SW480 (cell line): ENCODE measurements at places on chromosomes 13 and 19.
A peak's percentile ranks its signal among the peaks of the same experiment; 100 is the strongest.

DNA sequence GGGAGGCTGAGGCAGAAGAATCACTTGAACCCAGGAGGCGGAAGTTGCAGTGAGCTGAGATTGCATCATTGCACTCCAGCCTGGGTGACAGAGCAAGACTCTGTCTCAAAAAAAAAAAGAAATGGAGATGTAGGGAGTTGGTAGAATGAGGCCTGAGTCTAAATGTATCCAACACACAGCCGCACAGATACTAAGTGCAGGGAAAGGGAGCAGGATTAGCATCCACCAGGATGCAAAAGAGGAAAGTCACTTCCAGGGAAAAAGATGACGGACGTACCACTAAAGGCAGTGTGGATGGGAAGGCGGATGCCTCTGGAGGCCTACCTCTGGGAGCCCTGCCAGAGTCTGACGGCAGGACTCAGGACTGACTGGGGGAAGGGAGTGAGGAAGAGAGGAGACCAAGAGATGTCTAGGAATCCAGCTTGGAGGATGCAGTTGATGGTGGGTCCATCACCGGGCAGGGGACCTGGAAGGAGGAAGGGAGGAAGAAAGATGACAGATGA lies 6.8 kb downstream of the FAM98C start:
- DNase-seq, result no peak

- DNase-seq, result no peak
Measured at GRCh38 chr13:92833071-92833470, 393.5 kb upstream of the GPC6 start.

DNA sequence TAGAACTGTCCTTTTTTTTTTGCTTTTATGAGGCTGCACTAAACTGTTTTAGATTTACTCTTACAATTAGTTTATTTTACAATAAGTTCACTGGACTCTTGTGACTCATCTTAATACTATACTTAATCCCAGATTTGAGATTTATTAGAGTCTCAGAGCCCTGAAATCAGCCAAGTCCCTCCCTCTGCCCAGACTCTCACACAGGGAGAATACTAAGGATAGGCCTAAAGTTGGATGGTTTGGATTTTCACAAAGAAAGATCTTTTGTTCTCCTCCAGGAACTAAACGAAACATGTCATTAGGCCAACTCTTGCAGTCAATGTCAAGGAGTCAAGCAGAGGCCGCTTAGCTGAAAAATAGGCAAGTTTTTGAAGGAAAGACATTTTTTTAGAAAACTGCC lies 42.7 kb upstream of the MIR17HG start:
- DNase-seq, result no peak

DNA sequence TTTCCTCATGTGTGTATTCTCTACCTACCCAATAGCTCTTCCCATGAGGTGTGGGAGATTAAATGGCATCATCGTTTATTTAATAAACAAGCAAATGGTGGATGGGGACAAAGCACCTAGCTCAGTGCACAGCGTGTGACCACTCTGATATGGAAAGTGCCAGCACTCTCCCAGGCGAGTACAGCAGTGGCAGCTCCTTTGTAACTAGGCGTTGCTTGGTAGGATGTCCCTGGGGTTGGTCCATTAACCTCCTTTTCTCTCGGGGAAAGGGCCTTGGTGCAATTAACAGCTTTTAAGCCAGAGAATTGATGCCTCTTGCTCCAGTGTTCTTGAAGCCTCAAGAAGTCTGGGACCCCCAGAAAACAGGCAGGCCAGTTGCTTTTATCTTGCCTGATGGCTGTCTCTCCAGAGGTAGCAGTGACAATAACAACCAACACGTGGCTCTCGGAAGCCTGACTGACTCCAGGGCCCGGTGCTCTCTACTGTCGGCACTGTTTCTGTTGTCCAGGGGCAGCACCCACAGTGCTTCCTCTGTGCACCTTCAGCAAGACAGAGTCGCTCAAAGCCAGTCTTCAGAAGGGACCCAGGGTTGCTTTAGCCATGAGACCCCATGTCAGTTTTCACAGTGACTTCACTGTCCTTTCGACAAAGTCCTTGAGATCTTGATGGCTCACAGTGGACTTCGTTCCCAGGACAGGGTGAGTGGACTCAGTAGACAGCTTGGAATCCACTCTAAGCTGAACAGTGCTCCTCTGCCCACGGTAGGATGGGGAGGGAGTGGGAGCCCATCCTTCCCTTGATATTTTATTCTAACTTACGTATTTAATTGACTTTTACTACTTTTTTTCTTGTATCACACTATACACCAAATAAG lies 33.9 kb upstream of the NPAS1 start:
- no peak for DNase-seq

DNA sequence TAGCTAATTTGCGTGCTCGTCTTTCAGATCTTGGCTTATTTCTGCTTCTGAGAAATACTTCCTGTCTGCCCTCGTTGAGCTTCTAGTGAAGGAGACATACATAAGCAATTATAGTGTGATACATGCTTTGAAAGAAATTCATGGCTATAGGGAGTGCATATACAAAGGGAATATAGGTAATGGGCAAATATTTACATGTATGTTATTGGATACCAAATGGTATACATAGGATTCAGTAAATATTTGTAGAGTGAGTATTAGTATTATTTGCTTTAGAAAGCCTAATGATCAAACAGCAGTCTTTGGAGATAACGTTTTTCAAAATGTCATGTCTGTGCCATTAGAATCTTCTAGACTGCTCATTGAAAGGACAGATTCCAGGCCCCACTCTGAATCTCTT lies 5.2 kb downstream of the BRCA2 start:
- DNase-seq, result no peak

DNA sequence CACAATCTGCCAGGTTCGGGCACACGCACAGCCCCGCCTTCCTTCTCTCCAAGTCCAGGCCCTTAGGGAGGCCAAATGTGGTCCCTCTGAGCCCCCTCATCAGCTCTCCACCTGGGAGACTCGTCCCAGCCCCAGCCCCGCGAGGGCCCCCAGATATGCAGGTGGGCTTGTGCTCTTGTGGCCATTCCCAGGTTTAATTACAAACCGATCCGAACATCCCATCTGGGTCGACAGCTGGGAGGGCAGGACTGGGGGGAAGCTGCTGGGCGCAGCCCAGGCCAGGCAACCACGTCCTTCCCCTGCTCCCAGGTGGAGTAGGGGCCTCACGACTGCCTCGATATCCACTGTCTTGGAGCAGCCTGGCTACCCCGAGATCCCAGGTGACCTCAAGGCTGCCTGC lies 7.5 kb upstream of the C2CD4C start:
- DNase-seq, result no peak

- DNase-seq, result no peak
Measured at GRCh38 chr13:33606692-33607091, 211.3 kb upstream of the RFC3 start.

DNA sequence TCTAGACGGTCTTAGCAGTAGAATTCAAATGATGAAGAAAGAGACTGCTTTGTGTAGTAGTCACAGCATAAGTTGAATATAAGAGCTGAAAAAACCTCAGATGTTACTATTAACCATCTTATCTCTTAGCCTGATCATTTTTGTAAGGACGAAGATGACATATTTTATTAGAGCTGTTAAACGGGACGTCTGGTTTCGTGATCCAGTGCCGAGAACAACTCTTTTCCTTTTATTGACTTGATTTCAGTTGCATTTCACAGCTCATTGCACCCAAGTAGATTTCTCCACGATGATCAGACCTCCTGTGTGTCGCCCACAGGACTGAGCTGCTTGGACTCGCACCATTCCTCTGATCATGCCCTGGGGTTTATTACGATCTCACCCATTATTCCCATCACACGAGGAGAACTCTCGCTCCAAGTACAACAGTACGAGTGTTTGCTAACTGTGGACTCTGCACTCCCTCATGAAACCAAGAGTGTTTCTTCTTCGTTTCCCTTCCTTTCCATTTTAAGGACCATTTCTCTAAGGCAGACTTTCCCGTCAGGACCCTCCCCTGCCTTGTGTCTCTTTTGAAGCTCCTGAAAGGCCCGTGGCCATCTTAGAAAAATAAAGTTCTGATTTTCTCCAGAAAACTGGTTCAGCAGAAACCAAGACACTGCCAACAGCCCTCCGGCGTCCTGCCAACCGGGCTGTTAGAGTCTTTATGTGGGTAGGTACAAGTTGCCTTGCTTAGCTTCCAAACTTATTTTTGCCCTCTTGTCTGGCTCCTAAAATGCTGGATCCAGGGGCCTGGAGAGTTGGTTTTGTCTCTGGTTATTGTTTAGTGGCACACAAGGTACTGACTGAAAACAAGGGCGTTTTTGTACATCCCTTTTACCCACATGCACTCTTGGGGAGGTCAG lies 48.2 kb upstream of the RNF113B start:
- DNase-seq, result no peak

GRCh38 chr19:19588546-19588945 lies 29.9 kb downstream of the PBX4 start:
- DNase-seq, result no peak

- no peak for DNase-seq
Measured at GRCh38 chr19:41929536-41930071, 1.4 kb upstream of the ERFL start.

DNA sequence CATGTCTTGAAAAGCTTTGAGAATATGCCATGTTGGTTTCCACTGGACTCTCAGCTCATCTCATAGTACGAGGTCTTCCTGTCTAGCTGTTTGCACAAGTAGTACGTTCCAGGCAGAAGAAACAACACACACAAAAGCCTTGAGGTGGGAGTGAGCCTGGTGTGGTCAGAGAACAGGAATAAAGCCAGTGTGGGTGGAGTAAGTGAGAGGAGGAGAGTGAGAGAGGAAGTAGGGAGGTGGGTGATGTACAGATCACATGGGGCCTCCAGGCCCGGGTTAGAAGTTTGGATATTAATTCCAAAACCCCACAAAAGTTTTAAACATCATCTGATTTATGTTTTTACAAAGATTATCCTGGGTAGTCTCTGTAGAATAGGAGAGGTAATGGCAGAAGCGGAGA lies 230.6 kb downstream of the MTUS2 start:
- no peak for DNase-seq

GRCh38 chr19:41421973-41422372 lies 5.2 kb downstream of the B3GNT8 start:
- DNase-seq, result no peak

GRCh38 chr19:14091081-14091812 lies 696 bp upstream of the SAMD1 start:
- peak; percentile 91 for DNase-seq

GRCh38 chr19:13537454-13537853 lies 31.2 kb upstream of the CACNA1A start:
- DNase-seq, result peak; percentile 49

DNA sequence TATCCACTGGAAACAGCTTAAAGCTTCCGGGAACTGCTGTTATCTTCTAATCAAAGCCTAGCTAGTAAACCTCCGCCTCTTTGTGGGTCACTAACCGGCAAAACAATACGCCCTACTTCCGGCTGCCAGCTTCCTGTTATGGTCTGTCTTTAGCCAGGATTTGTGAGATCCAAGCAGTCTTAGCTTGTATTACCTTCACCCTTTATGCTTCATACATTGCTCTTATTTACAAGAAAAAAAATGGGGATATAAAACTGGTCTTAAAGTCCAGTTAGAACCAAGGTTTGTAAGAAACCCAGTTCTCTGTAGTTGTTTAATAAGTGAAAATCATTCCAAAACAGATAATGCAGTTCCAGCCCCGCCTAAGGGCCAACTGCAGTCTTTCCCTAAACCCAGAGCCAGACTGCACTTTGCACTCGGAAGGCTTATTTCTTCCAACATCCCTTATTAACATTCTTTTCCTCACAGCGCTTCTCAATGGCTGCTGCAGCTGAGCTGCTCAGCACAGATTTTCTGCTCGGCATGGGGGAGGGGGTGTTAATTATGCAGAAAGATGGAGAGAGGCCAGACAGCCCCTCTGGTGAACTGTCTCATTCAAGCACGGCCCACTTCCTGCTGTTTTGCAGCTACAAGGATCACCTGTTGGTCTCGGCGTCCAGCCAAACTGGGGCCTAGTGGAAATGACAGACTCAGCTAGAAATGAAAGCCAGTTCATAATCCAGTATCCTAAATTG lies 368.4 kb downstream of the KLF12 start:
- DNase-seq, result peak; percentile 74

- peak; percentile 49 for DNase-seq
Measured at GRCh38 chr13:67100730-67101129, 129.4 kb downstream of the PCDH9 start.

DNA sequence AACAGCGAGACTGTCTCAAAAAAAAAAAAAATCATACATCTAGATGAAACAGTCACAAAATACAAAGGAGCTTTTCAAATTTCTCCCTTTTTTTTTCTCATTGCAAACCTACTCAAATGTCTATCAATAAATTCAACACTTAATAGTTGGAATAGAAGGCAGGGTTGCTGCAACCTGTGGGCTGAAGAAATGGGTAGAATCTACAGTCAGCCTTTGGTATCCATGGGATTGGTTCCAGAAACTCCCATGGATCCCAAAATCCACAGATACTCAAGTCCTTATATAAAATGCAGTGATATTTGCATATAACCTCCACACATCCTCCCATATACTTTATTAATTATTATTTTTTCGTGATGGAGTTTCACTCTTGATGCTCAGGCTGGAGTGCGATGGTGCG lies 14.7 kb downstream of the FBXO27 start:
- no peak for DNase-seq

- peak; percentile 56 for DNase-seq
Measured at GRCh38 chr13:52070929-52071523, 46.5 kb downstream of the UTP14C start.

DNA sequence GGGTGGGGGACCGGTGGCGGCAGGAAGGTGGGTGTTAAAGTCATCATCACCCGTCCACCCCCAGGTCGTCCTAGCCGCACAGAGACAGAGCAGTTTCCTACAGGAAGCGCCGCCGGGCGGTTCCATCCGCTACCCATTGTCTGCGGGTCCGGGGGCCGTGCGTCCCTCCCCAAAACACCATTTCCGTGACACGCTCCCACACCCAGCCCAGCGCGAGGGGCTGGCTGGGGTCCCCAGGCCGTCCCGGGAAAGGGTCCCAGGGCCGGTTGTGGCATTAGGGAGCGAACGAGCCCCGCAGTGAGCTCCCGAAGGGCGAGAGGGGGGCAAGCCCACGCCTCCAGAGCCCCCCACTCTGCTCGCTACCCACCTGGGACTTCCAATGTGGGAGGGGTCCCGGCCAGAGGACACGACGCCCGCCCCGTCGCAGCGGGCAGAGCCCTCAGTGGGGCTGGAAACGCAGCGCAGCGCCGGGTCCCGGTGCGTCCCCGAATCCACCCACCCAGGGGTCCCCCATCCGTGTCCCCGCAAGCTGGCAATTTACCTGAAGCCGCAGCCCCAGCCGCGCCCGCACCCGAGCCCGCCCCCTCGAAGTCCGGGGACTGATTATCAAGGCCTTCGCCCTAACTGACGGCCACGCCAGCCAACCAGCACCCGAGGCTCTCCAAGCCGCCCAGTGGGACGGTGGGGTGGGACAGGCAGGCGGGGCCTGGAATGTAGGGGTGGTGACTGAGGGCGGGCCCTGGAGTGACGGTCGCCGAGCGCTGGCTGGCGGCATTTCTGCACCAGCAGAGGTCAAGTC lies at the start of gene KANK3:
TSS of gene KANK3 (minus strand) at position 579 of the 799 bp plus-strand sequence. CDS start 5,434 bp downstream, outside the sequence.
- peak; percentile 90 for DNase-seq
